ENCODE measurements at places on chromosomes 4 and X. TPM values are rescaled to one million over a fixed set of nuclear protein-coding genes. Genes with fewer than 3 reads are reported as not detected.

SYP gene
- polyA plus RNA-seq: not detected

GYPB gene
- not detected for polyA plus RNA-seq

P2RY4 gene
- polyA plus RNA-seq: not detected

MAGEB3 gene
- not detected for polyA plus RNA-seq

EMCN gene
- not detected for polyA plus RNA-seq

UGT2B17 gene
- polyA plus RNA-seq: not detected

PFKFB1 gene
- polyA plus RNA-seq: not detected

SLC10A3 gene
- polyA plus RNA-seq: 62.3 TPM

EPHA5 gene
- not detected for polyA plus RNA-seq

TMEM47 gene
- polyA plus RNA-seq: not detected

VBP1 gene
- 82.8 TPM for polyA plus RNA-seq

PCSK1N gene
- polyA plus RNA-seq: 15.3 TPM

PDE6B gene
- polyA plus RNA-seq: 16.0 TPM

SPANXN3 gene
- not detected for polyA plus RNA-seq

ATP6AP1 gene
- polyA plus RNA-seq: 114 TPM

MOSPD2 gene
- 11.0 TPM for polyA plus RNA-seq

TMSB15C gene
- polyA plus RNA-seq: 0.48 TPM

PDGFRA gene
- polyA plus RNA-seq: not detected

CTAG1A gene
- not detected for polyA plus RNA-seq
